ENCODE measurements at places on chromosomes 11 and 22.

DNA sequence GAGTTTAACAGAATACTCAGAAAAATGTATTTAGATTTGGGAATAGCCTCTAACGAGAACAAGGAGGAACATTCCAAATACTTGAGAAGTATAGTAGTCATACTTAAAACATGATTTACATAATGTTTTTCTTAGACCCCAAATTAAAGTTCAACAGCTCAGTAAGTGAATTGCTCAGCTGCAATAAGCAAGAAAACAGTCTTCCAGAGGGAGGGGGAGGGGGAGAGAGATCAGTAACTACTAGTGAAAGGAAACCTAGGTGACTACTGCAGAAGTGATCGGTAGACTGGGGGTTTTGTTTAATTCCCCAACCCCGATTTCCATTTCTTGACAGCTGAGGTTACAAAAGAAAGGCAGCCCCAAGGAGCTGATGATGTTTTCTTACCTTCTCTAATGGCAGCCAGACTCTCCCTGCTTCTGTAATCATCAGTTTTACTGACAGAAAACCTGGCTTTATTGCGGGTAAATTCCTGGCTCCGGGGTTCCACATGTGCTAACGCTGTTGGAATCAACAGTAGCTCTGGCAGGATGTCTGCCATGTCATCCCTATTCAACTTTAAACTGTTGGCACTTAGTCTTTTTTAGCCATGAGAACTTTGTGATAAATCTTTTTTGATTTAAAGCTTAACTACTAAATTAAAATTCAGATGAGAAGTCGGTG is 82.4 kb upstream of the BIRC3 start:
- DNase-seq = no peak

DNA sequence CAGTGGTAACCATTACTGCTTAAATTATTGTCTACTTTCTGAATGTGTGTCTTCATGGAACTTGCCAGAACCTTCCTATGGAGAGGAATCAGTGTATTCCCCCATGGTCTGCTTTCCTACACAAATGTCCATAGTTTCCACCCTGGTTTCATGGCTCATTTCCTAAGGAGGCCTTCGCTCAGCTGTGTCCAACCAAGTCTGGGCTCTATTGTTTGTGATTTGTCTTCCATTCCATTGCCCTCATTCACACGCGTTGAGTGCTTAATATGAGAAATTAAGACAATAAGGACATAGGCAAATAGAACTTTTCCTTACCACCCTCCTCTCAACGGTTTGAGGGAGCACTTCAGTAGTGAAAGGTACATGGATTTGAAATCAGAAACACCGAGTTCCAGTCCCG is 510.6 kb downstream of the NTM start:
- DNase-seq = no peak

GRCh38 chr11:119793335-119793984 is 64.5 kb upstream of the NECTIN1 start:
- DNase-seq = no peak

- DNase-seq = no peak
Measured at GRCh38 chr11:31932879-31933278, 121.8 kb upstream of the PAX6 start.

DNA sequence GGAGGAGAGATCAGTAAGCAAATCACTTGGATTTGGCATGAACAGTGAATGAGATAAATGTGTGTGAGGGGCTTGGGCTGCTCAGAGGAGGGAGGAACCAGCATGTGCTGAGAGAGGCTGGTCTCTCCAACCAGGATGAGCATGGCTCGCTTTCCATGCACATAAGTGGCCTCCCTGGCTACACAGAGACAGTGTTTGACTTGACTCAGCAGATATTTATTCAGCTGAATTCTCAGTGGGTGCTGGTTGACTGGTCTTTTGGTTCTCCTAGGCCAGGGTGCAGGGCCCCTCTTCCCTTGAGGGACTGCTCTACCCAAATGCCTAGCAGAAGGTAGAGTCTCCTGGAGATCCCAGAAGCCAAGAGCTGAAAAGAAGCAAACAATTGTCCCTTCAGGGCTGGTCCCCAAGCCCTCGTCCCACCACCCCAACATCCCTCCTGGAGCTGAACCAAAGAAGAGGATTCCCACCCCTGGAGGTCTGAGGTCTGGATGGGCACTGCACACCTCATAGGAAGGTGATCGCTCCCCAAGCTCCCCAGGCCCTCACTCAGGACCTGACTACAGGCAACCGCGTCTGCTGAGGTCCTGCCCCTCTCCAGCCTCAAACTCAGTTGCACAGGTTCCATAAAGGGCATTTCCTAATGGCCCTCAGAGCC is 3.3 kb upstream of the TRIM29 start:
- DNase-seq = no peak

DNA sequence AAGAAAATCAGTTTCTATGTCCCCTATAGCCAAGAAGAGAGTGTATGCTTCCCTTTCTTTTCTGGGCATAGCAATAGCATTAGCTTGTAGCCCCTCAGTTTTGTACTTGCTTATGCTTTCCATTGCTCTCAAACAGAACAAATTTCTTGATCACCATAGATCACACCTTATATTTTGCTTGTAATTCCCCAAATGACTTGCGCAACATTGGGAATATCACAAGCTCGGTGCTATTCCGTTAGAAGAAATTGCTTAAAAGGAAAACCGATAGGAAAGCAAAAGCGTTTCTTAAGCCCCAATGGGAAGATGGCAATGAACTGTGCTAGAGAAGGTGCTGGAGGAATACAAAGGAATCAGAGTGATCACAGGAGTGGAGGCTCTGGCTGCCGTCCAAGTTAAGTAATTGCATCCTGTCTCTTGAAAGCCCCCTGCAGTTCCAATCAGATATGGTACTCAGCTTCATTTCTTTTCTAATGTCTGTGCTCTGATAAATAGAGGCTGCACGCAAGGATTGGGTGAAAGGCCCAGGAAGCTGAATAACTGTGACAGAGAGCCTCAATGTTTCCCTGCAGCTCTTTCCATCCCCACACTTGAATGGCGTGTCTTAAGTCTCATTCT is 182.1 kb upstream of the KIRREL3 start:
- DNase-seq = no peak

- DNase-seq = no peak
Measured at GRCh38 chr11:115741376-115742107, 237.3 kb upstream of the CADM1 start.

- peak; percentile 16 for DNase-seq
Measured at GRCh38 chr11:129881570-129882170, 13.7 kb downstream of the NFRKB start.

DNA sequence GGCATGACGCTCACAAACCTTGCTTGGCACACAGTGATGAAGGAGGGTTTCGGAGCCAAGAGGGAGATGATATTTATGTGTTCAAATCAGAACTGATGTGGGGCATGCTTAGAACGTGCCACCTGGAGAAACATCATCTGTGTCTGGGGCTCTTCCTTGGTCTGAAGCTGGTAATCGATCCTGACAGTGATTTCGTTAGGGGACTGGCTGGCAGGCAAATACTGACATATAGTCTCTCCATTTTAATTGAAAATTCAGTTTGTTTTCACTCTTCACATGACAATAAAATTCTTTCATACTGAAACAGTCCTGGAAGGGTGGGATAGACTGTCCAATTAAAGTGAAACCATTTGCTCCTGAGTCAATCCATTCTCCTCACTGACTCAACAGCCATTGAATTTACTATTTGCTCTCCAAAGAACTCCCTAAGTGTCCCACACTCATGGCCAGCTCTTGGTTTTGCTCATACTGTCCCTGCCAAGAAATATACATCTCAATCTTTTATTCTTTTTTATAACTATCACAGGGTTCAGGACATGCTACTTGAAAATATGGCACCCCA is 134.8 kb downstream of the TRPC6 start:
- no peak for DNase-seq

- no peak for DNase-seq
Measured at GRCh38 chr11:27700351-27701301, at the start of gene BDNF. Gene BDNF (minus strand): TSS chr11:27700455. CDS start chr11:27658564, 41,891 bp downstream.

GRCh38 chr11:15195454-15196200 is 80.9 kb downstream of the INSC start:
- no peak for DNase-seq

GRCh38 chr11:130719220-130719915 is 196.9 kb downstream of the SNX19 start:
- DNase-seq = no peak

DNA sequence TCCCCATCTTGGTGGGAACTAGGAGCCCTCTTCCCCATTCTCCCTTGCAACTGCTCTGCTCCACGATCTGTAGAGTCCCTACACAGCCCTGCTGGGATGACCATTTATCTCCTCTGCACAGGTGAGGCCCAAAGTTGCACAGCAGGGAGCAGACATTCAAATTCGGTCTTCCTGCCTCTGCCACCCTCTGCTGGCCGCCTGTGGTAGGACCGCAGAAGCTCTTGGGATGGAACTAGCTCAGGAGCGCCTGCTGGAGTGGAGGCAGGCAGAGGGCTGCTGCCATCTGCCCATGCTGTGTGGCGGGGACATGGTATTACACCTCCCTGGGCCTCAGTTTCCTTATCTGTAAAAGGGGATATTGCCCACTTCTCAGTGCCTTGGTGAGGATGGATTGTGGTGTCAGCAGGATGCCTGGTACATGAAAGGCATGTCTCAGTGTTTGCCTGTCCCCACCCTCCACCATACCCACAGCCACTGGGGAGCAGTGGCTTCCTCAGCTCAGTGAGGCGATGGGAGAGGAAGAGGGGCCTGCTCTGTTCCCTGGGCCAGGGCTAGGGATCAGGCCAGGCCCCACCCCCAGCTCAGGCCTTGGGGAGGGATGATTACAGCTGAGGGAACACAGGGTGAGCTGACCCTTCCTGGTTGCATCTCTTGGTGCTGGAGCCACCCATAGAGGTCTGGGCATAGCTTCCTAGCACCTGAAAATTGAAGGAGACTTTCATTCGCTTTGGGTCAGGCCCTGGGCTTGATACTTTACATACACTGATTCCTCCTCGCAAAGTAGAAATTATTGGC is 11.3 kb upstream of the OMP start:
- DNase-seq = peak; percentile 65

- DNase-seq = peak; percentile 1
Measured at GRCh38 chr11:46489656-46490560, 98.3 kb upstream of the CHRM4 start.

GRCh38 chr11:70448983-70449567 is 50.7 kb downstream of the CTTN start:
- DNase-seq = no peak

DNA sequence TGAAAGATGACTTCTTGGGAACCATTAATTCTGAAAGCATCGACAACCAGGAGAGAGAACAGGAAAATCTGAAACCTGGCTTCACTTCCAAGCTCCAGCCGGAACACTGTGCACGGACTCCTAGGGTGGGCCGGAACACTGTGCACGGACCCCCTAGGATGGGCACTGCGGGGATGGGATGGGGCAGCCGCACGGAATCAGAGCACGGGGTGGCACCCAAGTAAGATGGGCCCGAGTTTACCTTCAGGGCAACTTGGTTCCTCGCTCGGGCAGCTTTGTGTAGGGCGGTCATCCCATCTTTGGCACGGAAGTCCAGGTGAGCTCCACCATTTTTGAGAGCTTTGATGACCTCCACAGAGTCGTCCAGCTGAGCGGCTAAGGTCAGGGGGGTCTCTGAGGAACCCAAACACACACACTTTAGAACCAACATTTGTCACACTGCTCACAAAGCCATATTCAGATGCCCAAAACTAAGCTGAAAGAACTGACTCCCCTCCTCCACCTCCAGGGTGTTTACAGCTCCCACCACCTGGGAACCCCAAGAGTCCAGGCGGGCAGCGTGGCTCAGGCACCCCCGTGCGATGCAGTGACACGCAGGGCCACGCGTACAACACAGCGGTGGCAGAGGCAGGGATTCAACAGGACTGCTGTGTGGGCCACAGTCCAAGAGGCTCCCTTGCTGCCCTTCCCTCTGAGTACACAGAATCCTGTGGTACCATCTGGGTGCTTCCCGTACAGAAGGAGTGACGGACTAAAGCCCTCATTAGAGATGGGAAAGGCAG is 157.9 kb downstream of the SHANK2 start:
- no peak for DNase-seq

GRCh38 chr11:72629266-72629665 is 45.0 kb downstream of the PDE2A start:
- no peak for DNase-seq

- DNase-seq = no peak
Measured at GRCh38 chr22:48185071-48186055, 1422.9 kb downstream of the TBC1D22A start.

GRCh38 chr22:35638410-35638809 is 9.8 kb upstream of the APOL6 start:
- no peak for DNase-seq

- DNase-seq = no peak
Measured at GRCh38 chr22:42768385-42769035, 47.8 kb upstream of the A4GALT start.

DNA sequence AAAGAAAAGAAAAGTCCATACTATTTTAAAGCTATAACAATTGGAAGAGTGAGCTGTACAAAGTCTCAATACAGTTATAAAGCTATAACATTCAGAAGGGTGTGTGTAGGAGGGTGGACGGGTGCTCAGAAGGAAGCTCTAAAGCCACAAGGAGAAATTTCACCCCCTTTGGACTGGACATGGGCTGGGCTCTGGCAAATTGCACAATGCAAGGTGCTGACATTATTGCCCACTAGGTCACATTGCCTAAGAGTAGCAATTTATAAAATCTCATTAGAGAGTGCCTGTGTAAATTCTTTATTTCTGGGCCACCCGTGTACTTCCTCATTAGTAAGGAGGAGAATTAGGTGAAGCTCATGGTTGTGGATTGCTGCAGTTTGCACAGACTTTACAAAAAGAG is 5.7 kb upstream of the APOBEC3A start:
- no peak for DNase-seq

GRCh38 chr22:37855462-37855861 is 6.2 kb downstream of the EIF3L start:
- DNase-seq = no peak

- DNase-seq = no peak
Measured at GRCh38 chr11:57417056-57417455, 9.9 kb downstream of the SLC43A3 start.

DNA sequence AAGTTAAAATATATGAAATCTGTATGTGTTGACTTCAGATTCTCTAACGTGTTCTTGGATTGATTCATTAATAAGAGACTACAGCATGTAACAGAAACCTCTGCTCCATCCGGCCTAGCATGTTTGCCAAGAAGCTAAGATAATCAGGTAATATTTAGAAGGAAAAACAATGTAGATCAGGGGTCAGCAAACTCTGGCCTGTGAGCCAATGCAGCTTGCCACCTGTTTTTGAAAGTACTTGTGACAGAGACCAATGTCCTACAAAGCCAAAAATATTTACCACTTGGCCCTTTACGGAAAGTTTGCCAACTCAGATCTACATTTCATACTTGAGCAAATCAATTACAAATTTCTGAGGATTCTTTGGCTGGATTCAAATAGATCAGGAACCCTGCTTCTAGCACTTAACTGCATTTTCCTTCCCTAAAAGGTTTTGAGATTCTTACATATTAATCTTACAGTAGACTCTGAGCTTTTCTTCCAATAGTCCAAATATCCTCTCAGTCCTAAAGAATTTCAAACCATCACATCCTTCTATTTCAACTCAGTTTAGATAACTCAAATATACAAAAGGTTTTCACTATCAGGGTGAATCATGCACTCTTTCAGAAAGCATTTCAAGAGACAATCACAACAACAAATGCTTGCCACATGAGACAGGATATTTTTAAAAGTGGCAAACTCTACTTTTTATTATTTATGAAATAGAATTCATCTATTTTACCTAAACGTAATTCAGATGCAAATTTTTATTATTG is 29.5 kb downstream of the APOL5 start:
- DNase-seq = no peak

GRCh38 chr11:47331454-47332302 is 20.8 kb downstream of the MYBPC3 start:
- DNase-seq = no peak

Data from activated gamma-delta T cell treated with anti-CD3 and anti-CD28 coated beads, Interleukin-2, amount 50 U/mL, for 16 hours (primary cell).